A549 treated with Mapracorat at 1 μM for 4 hours (cell line): ENCODE measurements at places on chromosomes 1 and 21. TPM values are rescaled to one million over a fixed set of nuclear protein-coding genes. Genes with fewer than 3 reads are reported as not detected.

Gene SPRR1B
- not detected in 5 replicates for total RNA-seq

Gene CAMSAP2
- 15.6 to 22.5 TPM (median 19.4 TPM) in 5 replicates for total RNA-seq

Gene ATP6V1G3
- total RNA-seq = not detected in 5 replicates

Gene PCNX2
- 9.4 to 10.6 TPM (median 10.2 TPM) in 5 replicates for total RNA-seq

Gene PCBP3
- total RNA-seq = 0.44 to 1.6 TPM (median 1.0 TPM) in 5 replicates

Gene NCAM2
- total RNA-seq = not detected in 5 replicates

Gene LRRIQ3
- 0.53 to 1.1 TPM (median 0.62 TPM) in 5 replicates for total RNA-seq

Gene DNASE2B
- not detected in 5 replicates for total RNA-seq

Gene STK40
- 8.3 to 11.0 TPM (median 10.7 TPM) in 5 replicates for total RNA-seq

Gene CLDN17
- total RNA-seq = not detected in 5 replicates

Gene LINGO4
- not detected in 5 replicates for total RNA-seq

Gene DYRK1A
- 11.4 to 13.5 TPM (median 12.8 TPM) in 5 replicates for total RNA-seq

Gene CLDN8
- total RNA-seq = not detected in 5 replicates

Gene GBP2
- 0.63 to 1.1 TPM (median 0.81 TPM) in 5 replicates for total RNA-seq

Gene S100A7
- total RNA-seq = not detected in 5 replicates

Gene CASZ1
- total RNA-seq = 1.6 to 2.8 TPM (median 1.9 TPM) in 5 replicates

Gene TTC22
- not detected in 5 replicates for total RNA-seq

Gene TYW3
- 16.0 to 17.9 TPM (median 17.1 TPM) in 5 replicates for total RNA-seq

Gene IL20
- not detected in 5 replicates for total RNA-seq

Gene ACKR1
- not detected in 5 replicates for total RNA-seq

Gene LAMB3
- 16.9 to 24.8 TPM (median 20.5 TPM) in 5 replicates for total RNA-seq

Gene ERICH3
- not detected in 5 replicates for total RNA-seq

Gene CHODL
- total RNA-seq = not detected in 5 replicates

Gene PCSK9
- total RNA-seq = 2.0 to 3.8 TPM (median 3.0 TPM) in 5 replicates

Gene PTGER3
- total RNA-seq = not detected in 5 replicates

Gene CRABP2
- total RNA-seq = 6.6 to 12.8 TPM (median 9.2 TPM) in 5 replicates

Gene GBP6
- not detected in 5 replicates for total RNA-seq

Gene PCP4L1
- not detected in 5 replicates for total RNA-seq

Gene TMCC2
- total RNA-seq = 1.4 to 1.8 TPM (median 1.6 TPM) in 5 replicates

Gene SHE
- total RNA-seq = 0.07 to 0.13 TPM (median 0.10 TPM) in 5 replicates

Gene TCHHL1
- not detected in 5 replicates for total RNA-seq

Gene ADAM30
- not detected in 5 replicates for total RNA-seq

Gene SEMA6C
- 1.5 to 2.6 TPM (median 1.7 TPM) in 5 replicates for total RNA-seq

Gene LRRC38
- 0.06 TPM in 1 of 5 replicates, not detected in the others for total RNA-seq

Gene KRTAP19-1
- not detected in 5 replicates for total RNA-seq

Gene CHIT1
- total RNA-seq = not detected in 5 replicates

Gene SPRR2G
- not detected in 5 replicates for total RNA-seq

Gene KCNAB2
- 7.0 to 8.2 TPM (median 7.7 TPM) in 5 replicates for total RNA-seq

Gene IL23R
- not detected in 5 replicates for total RNA-seq

Gene SV2A
- total RNA-seq = 0.05 to 0.17 TPM (median 0.10 TPM) in 5 replicates

Gene YY1AP1
- 42.0 to 48.1 TPM (median 44.1 TPM) in 5 replicates for total RNA-seq

Gene S100A6
- 3,270 to 3,628 TPM (median 3,480 TPM) in 5 replicates for total RNA-seq

Gene CATSPERE
- 0.06 to 0.08 TPM (median 0.07 TPM) in 3 of 5 replicates, not detected in the others for total RNA-seq

Gene ZNF697
- total RNA-seq = 1.2 to 1.7 TPM (median 1.5 TPM) in 5 replicates

Gene KIAA1614
- 0.53 to 1.2 TPM (median 0.74 TPM) in 5 replicates for total RNA-seq

Gene NMNAT2
- 0.39 to 0.91 TPM (median 0.56 TPM) in 5 replicates for total RNA-seq

Gene FCGR3A
- not detected in 5 replicates for total RNA-seq

Gene UBASH3A
- total RNA-seq = 0.11 to 0.21 TPM (median 0.16 TPM) in 5 replicates

Gene GJA9
- total RNA-seq = not detected in 5 replicates

Gene SYTL1
- total RNA-seq = 0.39 to 1.1 TPM (median 0.60 TPM) in 5 replicates

Gene LMNA
- total RNA-seq = 612 to 781 TPM (median 765 TPM) in 5 replicates
